ENCODE measurements at places on chromosomes 13 and 19.

DNA sequence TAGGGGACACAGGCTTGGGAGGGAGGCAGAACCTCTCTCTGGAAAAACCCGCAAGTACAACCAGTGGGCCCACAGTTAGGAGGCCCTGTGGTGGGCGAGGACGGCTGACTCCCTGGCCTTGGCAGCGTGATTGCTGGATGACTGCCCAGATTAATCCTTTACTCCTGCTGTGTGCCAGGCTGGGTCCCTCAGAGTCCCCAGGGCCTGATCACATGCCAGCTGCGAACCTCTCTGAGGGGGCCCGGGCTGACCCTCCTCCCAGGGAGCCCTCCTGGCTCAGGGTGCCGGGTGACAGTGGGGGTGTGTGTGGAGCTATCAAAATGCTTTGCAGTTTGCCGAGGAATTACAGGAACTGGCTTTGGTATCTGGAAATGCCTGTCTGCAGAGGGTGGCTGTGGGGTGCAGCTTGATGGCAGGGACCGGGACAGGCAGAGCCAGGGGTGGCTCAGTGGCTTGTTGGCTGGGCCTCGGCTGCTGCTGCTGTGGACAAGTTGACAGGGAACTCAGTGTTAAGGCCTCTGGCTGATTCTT lies 48.9 kb downstream of the DNM2 start:
- DNase-seq = no peak

DNA sequence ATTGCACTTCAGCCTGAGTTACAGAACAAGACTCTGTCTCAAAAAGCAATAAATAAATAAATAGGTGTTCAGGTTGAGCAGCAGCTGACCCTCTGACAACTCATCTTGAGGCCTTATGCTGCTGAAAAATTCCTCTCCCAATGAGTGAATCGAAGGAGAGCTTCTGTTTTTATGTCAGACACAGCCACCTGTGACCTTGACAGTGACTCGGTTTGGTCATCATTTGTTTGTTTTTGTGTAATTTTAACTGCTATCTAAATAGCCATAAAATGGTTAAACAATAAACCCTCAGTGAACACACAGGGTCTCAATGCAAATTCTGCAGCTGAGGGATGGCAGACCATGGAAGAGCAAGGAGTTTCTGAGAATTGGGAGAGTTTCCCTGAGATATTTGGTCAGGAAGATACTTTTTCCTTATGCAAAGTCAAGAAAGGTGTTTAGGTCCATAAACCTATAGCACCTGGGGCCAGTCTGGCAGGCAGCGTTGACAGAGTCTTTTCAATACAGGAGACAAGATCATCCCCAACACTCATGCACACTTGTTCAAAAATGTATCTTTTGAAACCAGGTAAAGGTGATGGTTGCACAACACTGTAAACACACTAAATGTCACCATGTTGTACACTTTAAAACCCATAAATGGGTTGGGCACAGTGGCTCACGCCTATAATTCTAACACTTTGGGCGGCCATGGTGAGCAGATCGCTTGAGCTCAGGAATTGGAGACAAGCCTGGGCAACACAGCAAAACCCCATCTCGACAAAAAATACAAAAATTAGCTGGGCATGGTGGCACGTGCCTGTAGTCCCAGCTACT lies 16.6 kb upstream of the SLC25A30 start:
- DNase-seq = no peak

DNA sequence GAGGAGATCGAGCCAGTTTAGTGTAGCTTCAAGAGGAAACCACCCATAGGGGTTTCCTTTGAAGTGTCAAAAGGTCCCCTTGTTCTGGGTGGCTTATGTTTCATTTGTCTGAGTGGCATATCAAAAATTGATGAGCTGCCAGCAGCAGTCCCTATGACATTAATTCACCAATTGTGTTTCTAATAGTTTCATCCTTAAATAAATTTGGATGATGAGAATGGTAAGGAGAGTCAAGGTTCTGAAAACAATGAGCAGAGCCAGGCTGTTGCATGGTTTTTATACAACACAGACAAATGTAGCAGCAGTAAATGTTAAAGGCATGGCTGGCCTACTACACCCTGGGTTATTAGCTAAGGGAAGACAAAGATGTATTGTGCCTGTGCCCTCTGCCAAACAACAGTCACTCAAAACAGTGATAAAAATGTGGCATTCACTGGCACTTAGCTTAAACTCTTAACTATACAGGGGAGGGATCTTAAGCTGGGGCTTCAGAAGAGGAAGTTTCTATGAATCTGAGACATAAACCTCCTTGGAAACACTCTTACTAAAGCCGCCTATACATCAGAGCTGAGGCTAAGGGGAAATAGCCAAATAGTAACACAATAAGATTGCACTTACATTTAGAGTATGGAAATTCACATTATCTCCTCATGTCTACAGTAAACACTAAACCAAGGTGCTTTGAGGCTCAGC lies 200.5 kb downstream of the POU4F1 start:
- DNase-seq = no peak

- no peak for DNase-seq
These were observed 495 bp downstream of the KCNA7 start for GRCh38 chr19:49071860-49072547.

DNA sequence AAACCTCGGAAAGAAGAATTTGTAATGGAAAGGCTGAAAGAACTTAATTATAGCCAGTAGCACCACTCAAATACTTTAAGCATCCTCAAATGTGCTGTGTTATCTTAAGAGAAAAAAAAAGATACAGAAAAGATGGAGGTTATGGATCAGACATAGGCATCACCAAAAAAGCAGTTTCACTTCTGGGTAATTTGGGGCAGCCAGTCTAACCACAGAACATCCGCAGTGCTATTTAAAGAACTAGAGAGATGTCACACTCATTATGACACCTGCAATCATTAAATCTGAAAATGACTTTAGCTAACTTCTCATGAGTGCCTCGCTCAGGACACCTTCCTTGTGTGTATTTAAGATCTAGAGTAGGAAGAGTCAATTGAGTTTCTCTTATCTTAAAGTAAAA lies 211.8 kb downstream of the RBM26 start:
- no peak for DNase-seq

GRCh38 chr13:85197431-85197830 lies 601.8 kb downstream of the SLITRK6 start:
- DNase-seq = no peak

- DNase-seq = no peak
These were observed 690.9 kb downstream of the SLITRK6 start for GRCh38 chr13:85108356-85108755.
